ENCODE measurements at places on chromosomes 5 and 9.

DNA sequence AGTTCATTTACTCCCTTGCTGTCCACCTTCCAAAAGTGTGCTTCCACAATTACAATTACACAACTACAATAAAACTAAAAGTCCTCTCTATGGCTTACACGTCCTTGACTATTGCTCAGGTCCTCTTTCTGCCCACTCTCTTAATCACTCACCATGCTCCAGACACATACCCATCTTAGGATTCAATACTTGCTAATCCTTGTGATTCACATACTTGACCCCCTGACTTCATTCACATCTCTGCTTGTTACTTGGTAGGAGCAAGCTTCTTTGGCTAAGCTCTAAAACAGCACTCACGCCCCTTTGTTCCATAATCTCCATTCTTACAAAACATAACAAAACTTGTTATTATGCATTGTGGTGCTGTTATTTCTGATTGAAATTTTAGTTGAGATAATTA is 215.8 kb downstream of the EDIL3 start:
- no peak for DNase-seq

- DNase-seq = no peak
Measured at GRCh38 chr5:101932599-101932998, 363.5 kb downstream of the SLCO4C1 start.

DNA sequence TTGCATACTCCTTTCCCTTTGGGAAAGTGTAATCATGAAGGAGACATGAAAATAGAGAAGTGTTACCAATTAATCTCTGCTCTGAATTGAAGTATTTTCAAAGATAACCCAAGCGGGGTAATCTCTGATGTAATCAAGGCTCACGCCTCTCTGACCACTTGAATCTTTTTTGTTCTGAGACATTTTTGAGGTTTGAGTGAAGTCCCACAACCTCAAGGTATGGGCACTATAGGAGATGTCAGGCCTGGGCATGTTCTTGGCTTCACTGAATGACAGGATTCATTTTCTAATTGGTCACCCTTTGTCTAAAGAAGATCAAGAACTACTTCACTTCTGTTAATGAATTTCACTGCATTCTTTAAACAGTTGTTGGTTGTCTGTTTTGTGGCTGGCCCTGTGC is 23.7 kb downstream of the ENHO start:
- DNase-seq = no peak

- no peak for DNase-seq
Measured at GRCh38 chr9:97860451-97861147, 7.6 kb downstream of the FOXE1 start.

DNA sequence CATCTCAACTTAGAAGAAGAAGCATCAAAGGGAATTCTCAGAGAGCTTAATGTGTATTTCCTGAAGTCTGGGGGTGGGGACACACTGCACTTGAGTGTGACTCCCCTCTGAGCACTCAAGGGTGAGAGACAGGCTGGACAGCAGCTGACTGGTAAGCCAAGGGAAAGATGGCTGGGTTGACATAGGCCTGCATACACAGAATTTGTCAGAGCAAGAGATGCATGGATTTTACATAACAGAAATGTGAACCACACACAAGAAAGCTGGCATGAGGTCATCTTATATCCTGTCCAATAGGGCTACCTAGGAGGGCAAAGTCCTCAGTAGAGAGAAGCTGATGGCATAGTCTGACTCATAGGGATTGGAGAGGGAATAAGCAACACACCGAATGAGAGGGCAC is 114.3 kb upstream of the EPB41L4A start:
- no peak for DNase-seq
